H9 (cell line): ENCODE measurements at places on chromosomes 6 and 20.

- DNase-seq = peak; percentile 12
- H3K4me3 ChIP-seq = no peak overlapping the region
- H3K4me1 ChIP-seq = peaks cover 8% of the 10 kb centered on the region
These were observed 18.2 kb downstream of the SYNDIG1 start for GRCh38 chr20:24487648-24488047.

- no peaks in the 10 kb centered on the region for H3K27me3 ChIP-seq
- no peaks in the 10 kb centered on the region for H3K4me1 ChIP-seq
- H3K27ac ChIP-seq = no peak overlapping the region
- no peak overlapping the region for H3K4me3 ChIP-seq
- no peaks in the 10 kb centered on the region for H3K36me3 ChIP-seq
- no peak for DNase-seq
These were observed 126.5 kb upstream of the MAN1A1 start for GRCh38 chr6:119476024-119476423.

DNA sequence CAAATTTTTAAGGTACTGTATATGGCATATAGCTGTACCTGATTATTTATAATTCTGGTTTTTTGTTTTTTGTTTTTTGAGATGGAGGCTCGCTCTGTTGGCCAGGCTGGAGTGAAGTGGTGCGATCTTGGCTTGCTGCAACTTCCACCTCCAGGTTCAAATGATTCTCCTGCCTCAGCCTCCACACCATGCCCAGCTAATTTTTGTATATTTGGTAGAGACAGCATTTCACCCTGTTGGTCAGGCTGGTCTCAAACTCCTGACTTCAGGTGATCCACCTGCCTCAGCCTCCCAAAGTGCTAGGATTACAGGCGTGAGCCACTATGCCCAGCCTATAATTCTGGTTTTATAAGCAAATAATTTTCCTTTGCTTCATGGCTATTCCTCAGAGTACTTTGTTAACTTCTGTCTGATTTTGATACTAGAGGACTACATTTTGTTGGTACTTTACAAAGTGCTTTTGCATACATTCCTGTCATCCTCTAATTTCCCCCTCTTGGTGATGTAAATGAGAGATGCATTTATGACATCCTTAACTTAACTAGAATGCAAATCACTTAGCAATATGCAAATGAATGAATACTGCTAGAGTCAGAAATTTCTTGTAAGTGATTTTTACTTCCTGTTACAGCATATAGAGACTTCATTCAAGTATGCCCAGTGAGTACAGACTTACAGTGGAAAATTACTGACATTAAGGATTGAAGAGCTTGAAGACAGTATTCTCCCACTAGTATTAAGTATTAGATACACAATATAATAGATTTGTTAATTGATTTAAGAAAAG is 35.7 kb upstream of the ARID1B start:
- H3K36me3 ChIP-seq = peaks cover 4% of the 10 kb centered on the region; the same call in 1 of the 2 replicates
- DNase-seq = no peak
- H3K27me3 ChIP-seq = no peaks in the 10 kb centered on the region
- H3K4me1 ChIP-seq = no peaks in the 10 kb centered on the region
- H3K4me3 ChIP-seq = no peak overlapping the region

- H3K4me3 ChIP-seq = 0 out of 3 replicates have a peak overlapping the region, but pooled peaks have one; percentile 23
- H3K4me1 ChIP-seq = no peaks in the 10 kb centered on the region; the same call in 1 of the 2 replicates
- no peak overlapping the region for H3K27ac ChIP-seq
- H3K36me3 ChIP-seq = peaks cover 1% of the 10 kb centered on the region; the same call in 2 of the 3 replicates
- no peak for DNase-seq
- H3K27me3 ChIP-seq = no peaks in the 10 kb centered on the region
These were observed 4.5 kb upstream of the COL9A3 start for GRCh38 chr20:62812181-62812906.

DNA sequence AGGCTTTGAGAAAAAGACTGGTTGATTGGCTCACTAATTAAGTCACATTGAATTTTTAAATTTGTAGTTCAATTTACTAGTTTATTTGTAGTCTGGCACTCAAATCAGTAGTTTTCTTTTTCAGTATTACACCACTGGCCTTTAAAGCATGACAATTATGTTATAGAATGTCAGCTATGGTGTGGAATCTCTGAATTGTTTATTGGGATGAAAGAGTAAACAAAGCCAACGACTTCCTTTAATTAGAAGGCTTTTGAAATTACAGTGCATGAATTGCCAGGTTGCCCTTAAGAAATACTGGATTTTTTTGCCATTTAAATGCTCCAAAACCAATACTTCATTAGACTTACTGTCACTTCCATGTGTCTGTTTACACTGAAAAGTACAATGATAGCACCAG is 426.9 kb upstream of the RNF217 start:
- no peaks in the 10 kb centered on the region for H3K4me1 ChIP-seq
- DNase-seq = no peak
- no peaks in the 10 kb centered on the region for H3K27me3 ChIP-seq
- no peak overlapping the region for H3K27ac ChIP-seq
- no peak overlapping the region for H3K4me3 ChIP-seq
- H3K36me3 ChIP-seq = no peaks in the 10 kb centered on the region

- H3K4me1 ChIP-seq = 0 out of 2 replicates have a peak, but pooled peaks cover 2% of the 10 kb centered on the region
- H3K27me3 ChIP-seq = no peaks in the 10 kb centered on the region
- H3K4me3 ChIP-seq = no peak overlapping the region
- no peak for DNase-seq
These were observed 164.0 kb upstream of the RUNX2 start for GRCh38 chr6:45163952-45164766.

DNA sequence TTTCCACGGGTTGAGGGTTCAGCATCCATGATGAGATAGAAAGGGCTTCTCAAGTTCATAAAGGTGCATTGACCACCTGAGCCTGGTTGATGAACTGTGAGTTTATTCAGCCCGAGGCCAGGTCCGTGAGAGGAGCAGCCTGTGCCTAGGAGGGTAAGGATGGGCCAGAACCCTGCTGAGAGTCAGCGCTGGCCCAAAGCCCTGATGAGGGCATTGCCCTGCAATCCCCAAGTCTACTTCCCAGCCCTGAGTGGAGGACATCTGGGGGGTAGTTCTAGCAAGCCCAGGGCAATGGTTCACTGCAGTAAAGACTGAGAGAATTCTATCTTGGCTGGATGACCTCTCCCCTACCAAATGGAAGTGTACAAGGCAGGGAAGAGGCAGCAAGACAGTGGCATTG is 123.3 kb upstream of the NXT1 start:
- no peak overlapping the region for H3K27ac ChIP-seq
- DNase-seq = no peak
- H3K4me3 ChIP-seq = no peak overlapping the region
- H3K4me1 ChIP-seq = no peaks in the 10 kb centered on the region
- no peaks in the 10 kb centered on the region for H3K36me3 ChIP-seq
- no peaks in the 10 kb centered on the region for H3K27me3 ChIP-seq

DNA sequence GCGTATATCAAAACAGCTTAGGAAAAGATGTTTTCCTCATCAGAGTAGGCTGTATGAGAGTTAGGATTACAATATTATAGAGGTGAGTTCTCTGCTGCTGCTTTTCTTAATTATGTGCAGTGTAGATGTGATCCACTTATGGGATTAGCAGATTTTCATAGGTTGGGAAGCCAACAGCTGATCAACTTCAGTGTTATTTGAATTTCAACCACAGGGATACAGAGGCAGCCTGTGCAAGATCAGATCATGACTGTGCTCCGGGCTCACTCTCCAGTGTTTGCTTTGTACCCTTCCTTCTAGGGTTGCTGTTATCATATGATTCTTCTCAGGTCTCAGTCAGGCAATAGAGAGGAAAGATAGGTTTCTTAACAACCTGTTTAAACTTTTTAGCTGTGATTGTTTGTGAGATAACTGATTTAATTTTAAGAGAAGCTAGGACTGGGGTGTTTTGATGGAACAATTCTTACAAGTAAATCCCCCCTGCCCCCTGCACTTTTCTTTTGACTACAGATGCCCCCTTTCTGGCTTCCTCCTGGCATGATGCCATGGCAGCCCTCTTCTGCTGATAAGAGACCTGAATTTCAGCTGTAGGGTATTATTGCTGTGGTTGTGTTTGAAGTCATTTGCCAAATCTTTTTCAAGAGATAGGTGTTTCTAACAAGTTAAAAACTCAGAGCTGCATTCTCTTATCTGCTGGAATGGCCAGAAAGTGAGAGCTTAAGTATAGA is 8.5 kb downstream of the RNF8 start:
- no peak for DNase-seq
- no peak overlapping the region for H3K27ac ChIP-seq
- no peaks in the 10 kb centered on the region for H3K27me3 ChIP-seq
- no peak overlapping the region for H3K4me3 ChIP-seq
- peaks cover 24% of the 10 kb centered on the region for H3K36me3 ChIP-seq

GRCh38 chr20:1484438-1485116 is 6.6 kb downstream of the SIRPB2 start:
- no peaks in the 10 kb centered on the region for H3K36me3 ChIP-seq
- H3K4me1 ChIP-seq = no peaks in the 10 kb centered on the region
- no peak for DNase-seq

- H3K4me1 ChIP-seq = no peaks in the 10 kb centered on the region
- no peak overlapping the region for H3K27ac ChIP-seq
- H3K4me3 ChIP-seq = no peak overlapping the region
- no peak for DNase-seq
- no peaks in the 10 kb centered on the region for H3K27me3 ChIP-seq
- no peaks in the 10 kb centered on the region for H3K36me3 ChIP-seq
These were observed 30.8 kb downstream of the ZNF391 start for GRCh38 chr6:27419363-27419762.

GRCh38 chr20:50572938-50573777 is 63.0 kb downstream of the PTPN1 start:
- no peaks in the 10 kb centered on the region for H3K27me3 ChIP-seq
- H3K36me3 ChIP-seq = peaks cover 10% of the 10 kb centered on the region; the same call in 2 of the 3 replicates
- H3K27ac ChIP-seq = no peak overlapping the region
- H3K4me3 ChIP-seq = no peak overlapping the region
- H3K4me1 ChIP-seq = no peaks in the 10 kb centered on the region

- H3K4me3 ChIP-seq = no peak overlapping the region
- H3K27me3 ChIP-seq = no peaks in the 10 kb centered on the region
- H3K4me1 ChIP-seq = no peaks in the 10 kb centered on the region
- DNase-seq = no peak
These were observed 301.9 kb upstream of the SGK1 start for GRCh38 chr6:134619789-134620188.

GRCh38 chr20:19304886-19305415 is 92.5 kb downstream of the SLC24A3 start:
- peaks cover 3% of the 10 kb centered on the region; the same call in 1 of the 2 replicates for H3K4me1 ChIP-seq
- H3K27ac ChIP-seq = no peak overlapping the region
- no peaks in the 10 kb centered on the region for H3K36me3 ChIP-seq
- no peak overlapping the region for H3K4me3 ChIP-seq

- H3K27me3 ChIP-seq = no peaks in the 10 kb centered on the region
- H3K27ac ChIP-seq = no peak overlapping the region
- DNase-seq = peak; percentile 76
These were observed 30.6 kb upstream of the ZNF184 start for GRCh38 chr6:27503436-27504030.

- H3K4me3 ChIP-seq = no peak overlapping the region
- no peaks in the 10 kb centered on the region for H3K4me1 ChIP-seq
- peaks cover 8% of the 10 kb centered on the region; the same call in 1 of the 2 replicates for H3K36me3 ChIP-seq
- no peaks in the 10 kb centered on the region for H3K27me3 ChIP-seq
These were observed 70.8 kb downstream of the CHMP4B start for GRCh38 chr20:33881989-33882388.
